ENCODE measurements at places on chromosomes 5 and 9.

- DNase-seq: no peak
Measured at GRCh38 chr5:177373806-177374205, 10.4 kb upstream of the SLC34A1 start.

- DNase-seq: no peak
Measured at GRCh38 chr5:140259500-140259899, 43.4 kb downstream of the PFDN1 start.

GRCh38 chr9:72119853-72120252 is 29.4 kb upstream of the GDA start:
- DNase-seq: no peak

DNA sequence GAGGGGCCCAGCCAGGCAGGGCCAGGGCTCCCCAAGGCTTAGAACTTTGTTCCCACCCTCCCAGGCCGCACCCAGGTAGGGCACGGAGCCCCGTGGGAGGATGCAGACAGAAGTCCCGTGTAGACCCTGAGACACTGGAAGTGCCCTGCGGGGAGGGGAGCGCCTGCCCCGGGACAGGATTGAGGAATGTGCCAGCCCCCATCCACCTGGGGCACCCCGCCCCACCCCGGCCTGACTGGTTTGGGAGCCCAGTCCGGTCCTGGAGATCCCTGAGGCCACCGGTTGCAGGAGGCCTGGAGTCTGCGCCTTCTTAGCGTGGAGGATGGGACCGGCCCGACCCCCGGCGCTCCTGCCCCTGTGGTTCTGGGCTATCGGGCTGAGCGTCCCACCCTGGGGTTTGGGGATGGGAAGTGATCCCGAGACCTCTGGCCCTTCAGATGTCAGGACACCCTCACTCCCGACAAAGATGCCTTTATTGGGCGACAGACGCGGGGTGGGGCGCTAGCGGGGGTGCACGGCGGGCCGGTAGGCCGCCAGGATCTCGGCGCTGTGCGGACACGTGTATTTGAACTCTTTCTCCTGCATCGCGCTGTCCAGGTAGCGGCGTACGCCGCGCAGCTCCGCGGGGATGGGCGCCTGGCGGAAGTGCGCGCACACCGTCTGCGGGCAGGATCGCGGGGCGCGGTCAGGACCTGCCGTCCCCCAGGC is 2.0 kb downstream of the CLIC3 start:
- no peak for DNase-seq

- DNase-seq: no peak
Measured at GRCh38 chr9:20353524-20353923, 268.8 kb downstream of the MLLT3 start.

- no peak for DNase-seq
Measured at GRCh38 chr9:5514617-5515260, 4.4 kb downstream of the PDCD1LG2 start.

DNA sequence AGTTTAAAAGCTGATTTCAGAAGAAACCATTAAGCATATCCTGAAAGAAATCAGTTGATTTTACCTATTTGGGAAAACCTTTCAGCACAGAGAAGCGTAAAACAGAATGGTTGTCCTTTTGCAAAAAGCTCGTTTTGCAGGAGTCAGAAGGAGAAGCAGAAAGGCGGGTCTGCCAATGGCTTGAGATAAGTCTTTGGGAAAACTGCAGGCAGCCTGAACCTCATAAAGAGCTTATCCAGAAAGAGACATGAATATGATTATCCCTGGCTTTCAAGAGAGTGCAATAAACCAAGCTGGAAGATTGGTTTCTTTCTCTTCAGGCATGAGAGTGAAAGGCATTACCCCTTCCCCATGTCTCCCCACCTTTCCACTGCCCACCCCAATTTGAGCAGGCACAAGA is 353.3 kb downstream of the ARHGEF28 start:
- no peak for DNase-seq

DNA sequence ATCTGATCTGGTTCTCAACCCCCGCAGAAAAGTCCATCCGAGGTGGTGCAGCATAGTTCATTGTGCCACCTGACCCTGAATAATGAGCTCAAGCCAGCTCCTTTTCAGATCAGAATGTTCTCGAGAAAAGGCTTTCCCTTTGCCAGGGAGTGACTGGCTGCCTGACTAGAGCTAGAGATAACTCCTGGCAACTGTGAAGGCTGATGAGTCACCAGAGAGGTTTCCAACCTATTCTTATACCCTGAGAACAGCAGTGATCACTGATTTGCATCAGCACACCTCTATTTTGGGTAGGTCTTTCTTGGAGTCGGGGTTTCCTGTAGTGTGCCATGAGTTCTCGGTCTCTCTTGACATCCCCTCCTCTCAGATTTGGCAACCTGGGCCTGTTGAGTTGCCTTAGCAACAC is 127.9 kb downstream of the PIK3R1 start:
- DNase-seq: no peak

GRCh38 chr5:56977822-56978221 is 25.9 kb upstream of the MIER3 start:
- no peak for DNase-seq

DNA sequence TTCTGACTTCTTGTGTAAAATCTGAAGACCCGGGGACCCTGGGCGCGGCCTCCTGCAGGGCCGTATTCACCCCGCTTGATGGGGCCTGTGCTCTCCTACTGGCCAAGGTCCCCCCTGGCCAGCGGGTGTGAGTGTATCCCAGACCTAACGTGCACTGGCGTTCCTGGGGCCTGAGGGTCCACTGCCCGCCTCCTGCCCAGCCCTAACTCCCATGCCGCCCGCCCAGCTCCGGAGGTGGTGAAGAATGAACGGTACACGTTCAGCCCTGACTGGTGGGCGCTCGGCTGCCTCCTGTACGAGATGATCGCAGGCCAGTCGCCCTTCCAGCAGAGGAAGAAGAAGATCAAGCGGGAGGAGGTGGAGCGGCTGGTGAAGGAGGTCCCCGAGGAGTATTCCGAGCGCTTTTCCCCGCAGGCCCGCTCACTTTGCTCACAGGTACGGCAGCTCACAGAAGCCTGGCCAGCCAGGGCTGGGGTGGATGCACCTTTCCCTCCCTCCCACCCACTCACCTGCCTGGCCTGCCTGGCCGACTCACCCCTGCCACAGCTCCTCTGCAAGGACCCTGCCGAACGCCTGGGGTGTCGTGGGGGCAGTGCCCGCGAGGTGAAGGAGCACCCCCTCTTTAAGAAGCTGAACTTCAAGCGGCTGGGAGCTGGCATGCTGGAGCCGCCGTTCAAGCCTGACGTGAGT is 9.5 kb downstream of the GRK6 start:
- no peak for DNase-seq

- no peak for DNase-seq
Measured at GRCh38 chr5:116524966-116525365, 49.7 kb downstream of the SEMA6A start.

DNA sequence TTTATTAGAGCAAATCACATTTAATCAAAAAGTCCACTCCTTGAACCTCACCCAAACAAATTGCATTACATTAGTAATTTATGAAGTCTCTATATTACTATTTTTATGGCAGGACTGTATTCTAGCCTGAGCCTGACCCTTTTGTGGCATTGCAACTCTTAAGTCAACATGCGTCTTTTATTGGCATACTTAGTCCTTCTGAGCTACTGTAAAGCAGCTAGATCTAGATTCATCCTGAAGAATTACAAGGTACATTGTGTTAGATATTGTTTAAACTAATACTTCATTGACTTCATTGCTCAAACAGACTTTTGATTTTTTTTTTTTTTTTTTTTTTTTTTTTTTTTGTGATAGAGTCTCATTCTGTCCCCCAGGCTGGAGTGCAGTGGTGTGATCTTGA is 1842.5 kb upstream of the CDH9 start:
- DNase-seq: no peak

DNA sequence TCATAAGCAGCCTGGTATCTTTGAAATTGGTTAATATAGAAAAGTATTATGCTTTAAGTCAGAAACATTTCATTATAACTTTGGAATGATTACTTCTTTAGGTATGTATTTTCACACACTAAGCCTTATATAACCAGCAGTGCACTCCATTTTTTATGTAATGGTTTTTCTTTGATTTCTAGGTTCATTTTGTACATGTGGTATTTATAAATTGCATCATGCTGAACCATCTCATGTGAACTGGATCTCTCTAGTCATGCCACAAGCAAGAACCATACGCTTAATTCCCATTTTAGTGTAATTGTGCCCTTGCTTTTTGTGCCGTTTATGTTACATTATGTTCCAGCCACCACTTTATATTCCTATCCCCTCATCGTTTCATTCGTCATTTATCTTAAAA is 38.6 kb upstream of the SRP19 start:
- no peak for DNase-seq

DNA sequence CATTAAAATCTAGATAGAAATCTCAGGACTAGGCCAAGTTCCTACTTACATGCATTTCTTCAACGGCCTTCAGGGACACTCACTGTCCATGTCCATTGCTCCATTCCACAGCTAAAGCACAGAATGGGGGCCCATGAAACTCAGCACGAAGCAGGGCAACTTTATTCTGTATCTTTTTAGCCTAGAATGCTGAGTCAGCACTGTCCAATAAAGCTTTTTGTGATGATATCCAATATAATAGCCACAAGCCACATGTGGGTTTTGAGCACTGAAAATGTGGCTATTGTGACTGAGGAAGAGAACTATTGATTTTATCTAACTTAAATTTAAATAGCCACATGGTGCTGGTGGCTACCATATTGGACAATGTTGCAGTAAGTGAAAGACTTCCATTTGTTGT is 21.6 kb downstream of the OTP start:
- DNase-seq: no peak

DNA sequence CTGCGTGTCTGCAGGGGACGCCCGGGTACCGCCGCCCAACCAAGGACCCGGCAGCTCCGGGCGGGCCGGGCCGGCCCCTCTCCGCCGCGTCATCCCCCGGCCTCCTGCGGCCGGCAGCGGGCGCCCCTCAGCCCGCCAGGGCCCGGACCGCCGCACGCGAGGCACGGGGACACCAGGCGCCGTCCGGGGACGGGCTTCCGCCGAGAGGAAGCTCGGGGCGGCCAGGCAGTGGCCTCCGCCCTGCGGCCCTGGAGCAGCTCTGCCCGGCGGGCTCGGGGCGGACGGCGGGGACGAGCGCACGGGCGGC is 373 bp downstream of the FBXW5 start:
- no peak for DNase-seq

DNA sequence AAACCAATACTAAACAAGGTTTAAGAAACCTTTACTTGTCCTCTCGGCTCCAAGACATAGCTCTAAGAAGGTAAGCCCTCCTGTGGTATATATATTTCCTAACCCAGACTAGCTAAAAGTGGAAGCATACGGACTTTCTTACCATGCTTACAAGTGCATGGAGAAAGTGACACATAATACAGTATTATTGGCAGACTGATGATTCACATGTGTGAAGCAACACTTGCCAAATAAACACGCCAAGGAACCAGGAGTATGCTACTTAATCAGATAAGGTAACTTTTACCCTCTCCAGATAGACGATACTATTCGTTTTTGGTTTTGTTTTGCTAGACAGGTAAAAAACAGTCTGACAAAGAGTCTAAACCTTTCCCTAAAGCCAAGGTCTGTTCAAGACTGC is 264.1 kb downstream of the MLLT3 start:
- no peak for DNase-seq

- DNase-seq: no peak
Measured at GRCh38 chr5:179266291-179267070, 78.8 kb downstream of the ADAMTS2 start.

GRCh38 chr5:135161221-135161620 is 127.2 kb upstream of the PITX1 start:
- DNase-seq: no peak

DNA sequence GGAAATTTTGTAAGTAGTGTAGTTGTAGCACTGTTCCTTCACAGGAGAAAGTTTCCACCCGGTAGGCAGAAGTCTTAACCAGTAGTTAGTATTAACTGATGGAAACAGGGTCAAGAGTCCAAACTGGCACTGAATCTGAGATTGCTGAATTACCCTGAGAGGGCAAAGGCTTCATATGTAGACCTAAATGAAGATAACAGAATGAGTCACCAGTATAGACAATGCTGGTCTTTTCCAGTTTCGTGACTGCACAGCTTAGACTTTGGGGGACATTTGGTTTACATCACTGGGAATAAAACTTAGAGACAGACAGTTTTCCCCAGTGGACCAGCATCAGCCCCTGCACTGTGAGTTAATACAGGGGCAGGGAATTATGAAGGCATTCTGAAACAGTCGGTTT is 60.5 kb downstream of the PCSK5 start:
- DNase-seq: no peak

- DNase-seq: no peak
Measured at GRCh38 chr5:108206707-108207106, 175.2 kb downstream of the FBXL17 start.

DNA sequence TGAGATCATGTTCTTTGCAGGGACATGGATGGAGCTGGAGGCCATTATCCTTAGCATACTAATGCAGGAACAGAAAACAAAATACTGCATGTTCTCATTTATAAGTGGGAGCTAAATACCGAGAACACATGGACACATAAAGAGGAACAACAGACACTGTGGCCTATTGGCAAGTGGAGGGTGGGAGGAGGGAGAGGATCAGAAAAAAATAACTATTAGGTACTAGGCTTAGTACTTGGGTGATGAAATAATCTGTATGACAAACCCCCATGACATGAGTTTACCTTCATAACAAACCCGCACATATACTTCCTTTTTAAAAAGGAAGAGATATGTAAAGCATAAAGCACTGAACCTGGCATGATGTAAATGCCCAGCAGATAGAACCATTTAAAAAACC is 99.0 kb downstream of the MEGF10 start:
- DNase-seq: no peak

DNA sequence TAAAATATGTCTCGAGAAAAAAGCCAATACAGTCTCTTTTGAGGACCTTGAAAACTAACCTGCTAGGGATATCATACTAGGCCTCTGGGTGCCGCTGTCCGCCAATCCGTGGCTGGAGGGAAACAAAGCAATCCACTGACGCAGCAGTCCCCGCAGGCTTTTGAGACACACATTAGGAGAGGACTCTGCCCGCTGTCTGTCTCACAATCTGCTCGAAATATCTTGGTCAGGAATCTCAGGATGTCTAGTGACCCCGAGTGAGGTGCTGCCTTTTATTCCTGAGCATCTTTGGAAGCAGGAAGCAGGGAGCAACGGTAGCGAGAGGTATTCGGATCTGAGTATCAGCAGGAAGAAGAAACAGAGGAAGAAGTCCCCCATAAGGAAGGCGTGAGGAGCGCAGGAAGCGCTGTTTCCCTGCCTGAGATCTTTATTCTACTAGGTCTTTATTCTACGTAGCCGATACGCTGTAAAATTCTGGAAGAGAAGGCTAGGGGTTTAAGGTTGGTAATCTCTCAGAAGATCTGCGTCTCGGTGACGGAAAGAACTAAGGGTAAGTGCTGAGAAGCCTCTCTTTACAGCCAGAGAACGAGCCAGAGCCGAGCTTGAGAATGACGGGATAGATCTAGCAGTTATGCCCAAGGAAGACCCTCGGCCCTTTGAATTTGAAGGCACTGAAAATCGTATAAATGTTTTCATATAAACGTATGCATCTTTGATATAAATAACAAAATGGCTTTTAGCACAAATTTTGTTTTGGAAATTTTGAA is 4.0 kb upstream of the PCDHGA1 start:
- peak; percentile 43 for DNase-seq

Measured in activated T-helper 1 cell treated with Interleukin-2 at 50 U/mL for 16 hours (primary cell).